T-cell (primary cell): ENCODE measurements at places on chromosomes 4 and X. TPM values are rescaled to one million over a fixed set of nuclear protein-coding genes. Genes with fewer than 3 reads are reported as not detected.

GRCh38 chrX:118538386-118538785 is 42.8 kb downstream of the DOCK11 start:
- no peak for DNase-seq

DNA sequence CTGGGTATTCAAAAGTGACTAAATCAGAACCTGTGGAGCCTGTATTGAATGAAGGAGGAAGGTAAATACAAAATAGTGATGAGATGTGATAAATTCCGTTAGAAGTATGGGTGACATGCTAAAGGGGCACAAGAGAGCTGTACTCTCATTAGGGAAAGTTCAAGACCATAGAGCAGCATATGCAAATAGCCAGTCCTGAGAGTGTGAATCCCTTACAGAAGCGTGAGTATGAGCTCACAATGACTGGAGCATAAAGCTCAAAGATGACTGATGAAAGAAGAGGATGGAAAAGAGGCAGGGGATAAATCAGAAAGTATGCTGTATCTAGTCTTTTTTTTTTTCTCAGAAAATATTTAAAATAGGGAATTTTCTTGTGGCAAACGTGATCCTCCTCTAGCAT is 12.1 kb upstream of the NPFFR2 start:
- no peak for DNase-seq

- DNase-seq, result no peak
These were observed 631.5 kb downstream of the RAB28 start for GRCh38 chr4:12852338-12853307.

GRCh38 chrX:46957297-46957696 is 45.1 kb downstream of the JADE3 start:
- DNase-seq, result no peak

- DNase-seq, result no peak
These were observed 47.8 kb downstream of the TMA16 start for GRCh38 chr4:163542275-163542674.

DNA sequence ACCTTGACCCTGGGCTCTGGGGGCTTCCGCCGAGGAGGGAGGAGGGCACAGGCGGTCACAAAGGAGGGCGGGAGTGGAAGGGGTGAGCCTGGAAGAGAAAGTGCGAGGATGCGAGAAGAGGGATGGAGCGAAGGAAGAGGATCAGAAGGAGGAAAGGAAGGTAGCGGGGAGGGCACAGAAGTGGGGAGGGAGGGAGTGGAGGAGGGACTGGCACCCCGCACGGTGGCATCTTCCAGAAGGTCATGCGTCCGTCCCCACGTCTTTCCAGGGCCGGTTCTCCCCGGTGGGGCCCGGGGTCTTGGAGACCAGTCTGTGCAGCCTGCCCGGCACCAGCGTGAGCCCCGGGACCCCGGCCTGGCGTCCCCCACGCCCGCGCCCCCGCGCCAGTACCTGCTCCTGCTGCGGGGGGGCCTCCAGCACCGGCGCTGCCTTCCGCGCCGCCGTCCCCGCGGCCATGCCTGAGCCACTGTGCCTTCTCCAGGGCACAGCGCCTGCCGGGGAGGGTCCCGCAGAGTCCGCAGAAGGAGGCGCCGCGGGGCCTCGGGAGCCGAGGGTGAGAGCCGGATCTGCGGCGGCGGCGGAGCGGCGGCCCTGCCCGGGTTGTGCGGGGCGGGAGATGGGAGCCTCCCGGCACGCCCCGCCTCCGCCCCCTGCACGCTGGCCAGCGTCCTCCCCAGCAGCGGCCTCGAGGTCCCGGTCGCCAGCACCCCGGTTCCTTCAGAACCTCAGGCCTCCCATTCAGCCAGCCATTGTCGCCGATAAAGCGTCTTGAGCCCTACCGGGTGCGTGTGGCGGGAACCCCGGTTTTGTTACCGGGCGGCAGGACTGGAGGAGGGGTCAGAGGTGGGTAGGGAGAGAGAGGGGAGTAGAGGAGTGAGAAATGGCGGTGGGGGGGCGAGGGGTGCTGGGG is at the start of gene RNF175:
Gene RNF175 (minus strand): TSS at position 618 of the 910 bp plus-strand sequence. CDS start 162 bp downstream, at position 456.
- DNase-seq, result no peak

The RS1 gene
- not detected for total RNA-seq

The C1QTNF7 gene
- not detected for total RNA-seq

The CASP3 gene
- 15.1 TPM for total RNA-seq

The ENOPH1 gene
- 29.4 TPM for total RNA-seq

The NDNF gene
- 0.41 TPM for total RNA-seq
